Cerebellum (tissue), 4 donors: ENCODE measurements at places on chromosomes 2 and 18. TPM values are rescaled to one million over a fixed set of nuclear protein-coding genes. Genes with fewer than 3 reads are reported as not detected.

Gene TP53I3
- total RNA-seq, result 10.2 TPM

Gene TRIP12
- total RNA-seq, result 206 TPM

Gene SRD5A2
- total RNA-seq, result 0.18 TPM

Gene CFC1
- 1.3 TPM for total RNA-seq

Gene HTR2B
- 0.27 TPM for total RNA-seq

Gene PLCL1
- total RNA-seq, result 13.0 TPM

Gene PAIP2B
- 17.3 TPM for total RNA-seq

Gene NIFK
- 34.8 TPM for total RNA-seq

Gene RTKN
- total RNA-seq, result 11.0 TPM

Gene DYNAP
- not detected for total RNA-seq

Gene IL18RAP
- total RNA-seq, result not detected

Gene NCKAP1
- total RNA-seq, result 162 TPM

Gene HOXD12
- total RNA-seq, result not detected
